A375 (cell line): ENCODE measurements at places on chromosomes 6 and 20. TPM values are rescaled to one million over a fixed set of nuclear protein-coding genes. Genes with fewer than 3 reads are reported as not detected.

CDKAL1 gene
- total RNA-seq: 9.3 and 14.8 TPM in 2 replicates

TCP11 gene
- total RNA-seq: not detected in 2 replicates

ULBP2 gene
- total RNA-seq: 5.6 and 6.5 TPM in 2 replicates

ATXN1 gene
- 11.4 and 11.5 TPM in 2 replicates for total RNA-seq

CPNE5 gene
- total RNA-seq: 0.05 and 0.26 TPM in 2 replicates

ZSCAN31 gene
- total RNA-seq: 2.0 and 2.1 TPM in 2 replicates

CSNK2A1 gene
- 137 and 178 TPM in 2 replicates for total RNA-seq

C6orf58 gene
- not detected in 2 replicates for total RNA-seq

PLCB1 gene
- total RNA-seq: 10.2 and 11.2 TPM in 2 replicates

TMC2 gene
- not detected in 2 replicates for total RNA-seq

RAB5IF gene
- 99.0 and 102 TPM in 2 replicates for total RNA-seq

SRSF12 gene
- 0.04 and 0.05 TPM in 2 replicates for total RNA-seq

VPS52 gene
- 24.0 and 24.9 TPM in 2 replicates for total RNA-seq

LGSN gene
- not detected in 2 replicates for total RNA-seq

FAXC gene
- 2.8 and 5.2 TPM in 2 replicates for total RNA-seq
